ENCODE measurements at places on chromosomes 6 and 20.

- no peak for DNase-seq
Observed at GRCh38 chr6:15073344-15073789, 172.5 kb upstream of the JARID2 start.

GRCh38 chr6:98463038-98464000 is 371.1 kb upstream of the POU3F2 start:
- DNase-seq, result no peak

GRCh38 chr6:148739822-148740128 is 7.1 kb upstream of the UST start:
- no peak for DNase-seq

- no peak for DNase-seq
Observed at GRCh38 chr6:95978230-95978629, 37.5 kb upstream of the FUT9 start.

- no peak for DNase-seq
Observed at GRCh38 chr20:36805396-36805795, 31.8 kb upstream of the DSN1 start.

DNA sequence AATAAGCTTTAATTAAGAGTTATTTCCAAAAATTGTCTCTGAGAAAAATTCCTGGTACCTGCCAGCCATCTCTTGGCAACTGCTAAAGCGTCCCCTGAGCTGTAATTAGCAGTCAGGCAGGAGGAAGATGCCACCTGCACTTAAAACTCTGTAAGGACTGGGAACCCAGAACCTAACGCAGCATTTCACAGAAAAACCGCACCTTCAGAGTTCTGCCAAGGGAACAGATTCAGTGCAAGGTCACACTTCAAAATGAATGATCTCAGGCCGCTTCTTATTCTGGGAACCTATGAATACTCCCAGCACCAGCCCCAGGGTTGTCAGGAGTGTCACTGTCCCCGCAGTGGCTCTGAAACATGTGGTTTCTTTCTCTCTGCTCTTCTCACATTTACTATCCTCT is 36.7 kb downstream of the INSM1 start:
- no peak for DNase-seq

GRCh38 chr6:81771097-81771496 is 18.6 kb upstream of the TENT5A start:
- DNase-seq, result no peak

DNA sequence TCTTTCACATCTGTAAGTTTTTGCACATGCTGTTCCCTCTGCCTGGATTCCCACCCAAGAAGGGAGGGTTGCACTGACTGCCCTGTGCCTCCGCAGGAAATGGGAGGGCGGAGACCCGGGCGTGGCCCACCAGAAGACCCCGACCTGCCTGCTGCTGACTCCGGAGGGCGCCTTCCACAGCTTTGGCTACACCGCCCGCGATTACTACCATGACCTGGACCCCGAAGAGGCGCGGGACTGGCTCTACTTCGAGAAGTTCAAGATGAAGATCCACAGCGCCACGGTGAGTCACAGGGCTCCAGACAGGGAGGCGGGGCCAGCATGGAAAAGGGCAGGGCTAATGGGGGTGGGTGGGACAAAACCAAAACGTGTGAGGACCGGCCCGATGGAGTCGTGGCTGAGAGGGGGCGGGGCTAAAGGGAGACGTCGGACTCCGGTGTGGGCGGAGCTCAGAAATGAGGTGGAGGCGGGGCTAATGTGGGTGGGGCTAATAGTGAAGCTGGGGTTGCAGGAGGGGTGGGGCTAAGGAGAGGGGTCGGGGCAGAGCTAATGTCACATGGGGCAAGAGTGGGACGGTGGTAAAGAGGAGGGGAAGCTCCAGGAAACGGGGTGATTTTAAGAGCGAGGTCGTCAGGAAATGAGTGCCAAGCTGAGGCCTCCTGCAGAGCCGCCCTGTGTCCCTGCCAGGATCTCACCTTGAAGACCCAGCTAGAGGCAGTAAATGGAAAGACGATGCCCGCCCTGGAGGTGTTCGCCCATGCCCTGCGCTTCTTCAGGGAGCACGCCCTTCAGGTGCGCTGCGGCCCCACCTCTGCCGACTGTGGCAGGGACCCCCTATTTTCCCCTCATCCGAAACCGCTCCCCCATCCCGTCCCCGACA is 12.6 kb downstream of the HSPA12B start:
- DNase-seq, result peak; percentile 45

DNA sequence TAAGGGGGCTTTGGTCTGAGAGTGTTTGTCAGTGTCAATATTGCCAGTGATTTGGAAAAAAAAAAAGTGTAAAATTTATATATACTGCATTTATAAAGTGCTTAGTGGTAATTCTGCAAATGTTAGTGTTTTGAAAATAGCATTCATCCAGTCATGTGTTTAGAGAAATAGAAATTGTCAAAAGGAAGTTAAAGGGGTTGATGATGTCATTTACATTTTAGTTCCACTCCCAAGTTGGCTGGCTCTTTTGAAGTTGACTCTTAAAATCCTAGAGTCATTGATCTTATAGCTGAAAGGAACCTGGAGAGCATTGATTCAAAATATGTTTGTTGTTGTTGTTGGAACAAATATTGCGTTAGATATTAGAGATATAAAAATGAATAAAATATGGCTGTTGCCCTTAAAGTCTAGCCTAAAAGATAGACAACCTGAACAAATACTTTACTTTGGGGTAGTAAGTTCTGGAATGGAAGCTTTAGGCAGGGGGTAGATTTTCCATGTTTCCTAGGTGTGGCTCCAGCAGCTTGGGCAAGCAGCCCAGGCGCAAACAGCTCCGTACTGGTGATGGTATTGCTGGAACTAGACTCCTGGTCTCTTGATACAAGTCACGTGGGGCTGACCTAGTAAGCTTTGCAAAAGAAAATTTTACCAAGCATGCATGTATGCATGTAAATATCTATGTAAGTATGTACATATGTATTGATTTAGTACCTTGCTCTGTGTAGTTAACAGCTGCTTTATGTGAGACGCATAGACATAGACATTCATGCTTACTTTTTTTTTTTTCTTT is 46.3 kb downstream of the HIVEP1 start:
- no peak for DNase-seq

GRCh38 chr6:101290346-101290745 is 103.2 kb upstream of the GRIK2 start:
- DNase-seq, result no peak

DNA sequence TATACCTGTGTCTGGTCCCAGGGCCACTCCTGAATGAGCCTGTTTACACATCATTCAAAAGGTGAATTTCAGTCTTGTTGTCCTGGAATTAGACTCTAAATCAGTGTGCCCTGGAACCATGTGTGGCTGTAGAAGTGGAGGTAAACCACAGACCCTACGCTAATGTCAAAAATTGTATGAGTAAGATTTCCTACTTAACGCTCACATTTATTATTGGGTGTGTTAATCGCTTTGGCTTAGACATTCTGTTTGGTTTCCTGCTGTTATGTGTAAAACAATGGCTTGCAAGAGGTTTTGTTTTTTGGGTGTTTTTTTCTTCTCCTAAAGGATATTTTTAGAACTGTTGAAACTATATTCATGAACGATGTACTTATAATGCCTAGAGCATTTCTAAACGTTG is 19.3 kb downstream of the PLCB1 start:
- no peak for DNase-seq

GRCh38 chr6:25332655-25333071 is 53.5 kb downstream of the CARMIL1 start:
- DNase-seq, result peak; percentile 48

DNA sequence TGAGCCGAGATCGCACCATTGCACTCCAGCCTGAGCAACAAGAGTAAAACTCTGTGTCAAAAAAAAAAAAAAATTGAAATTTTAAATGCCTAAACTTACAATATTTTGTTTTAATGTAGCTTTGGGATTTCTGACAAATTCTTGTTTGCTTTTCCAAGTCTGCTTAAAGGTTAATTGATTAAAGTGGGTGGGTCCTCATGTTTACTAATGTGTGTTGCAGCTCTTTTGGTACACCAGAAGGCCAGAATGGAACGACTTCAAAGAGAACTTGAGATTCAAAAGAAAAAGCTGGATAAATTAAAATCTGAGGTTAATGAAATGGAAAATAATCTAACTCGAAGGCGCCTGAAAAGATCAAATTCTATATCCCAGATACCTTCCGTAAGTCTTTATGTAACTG is 2.7 kb upstream of the SUMO4 start:
- no peak for DNase-seq

GRCh38 chr20:9198460-9198859 is 129.6 kb downstream of the PLCB4 start:
- DNase-seq, result no peak

DNA sequence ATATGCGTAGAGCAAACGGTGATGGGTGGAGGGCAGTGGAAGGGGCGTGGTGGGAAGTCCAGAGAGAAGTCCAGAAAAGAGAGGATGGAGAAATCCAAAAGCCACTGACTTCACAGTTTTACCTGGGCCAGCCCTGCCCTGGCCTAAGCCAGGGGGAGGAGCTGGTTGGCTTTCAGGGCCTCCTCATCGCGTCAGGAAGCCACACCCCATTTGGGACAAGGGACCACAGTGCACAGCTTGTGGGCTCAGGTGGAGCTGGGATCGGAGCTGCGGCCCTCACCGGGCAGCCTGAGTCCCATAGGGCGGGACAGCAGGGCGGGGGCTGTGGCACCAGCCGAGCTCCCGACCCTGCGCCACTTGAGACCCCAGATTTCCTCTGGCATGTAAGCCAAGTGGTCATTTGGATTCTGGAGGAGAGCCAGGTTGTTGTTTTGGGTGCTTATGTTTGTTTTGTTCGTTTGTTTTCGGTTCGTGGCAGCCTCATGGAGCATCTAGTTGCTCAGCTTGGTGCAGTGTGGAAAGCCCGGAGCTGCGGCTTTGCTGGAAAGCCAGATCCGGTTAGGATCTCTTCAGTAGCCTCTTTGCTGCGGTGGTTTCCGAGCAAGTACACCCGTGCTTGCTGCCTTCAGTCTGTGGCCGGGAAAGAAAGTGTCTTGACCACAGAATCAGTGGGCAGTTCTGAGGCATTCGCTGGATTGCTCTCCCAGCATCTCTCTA is 42.2 kb downstream of the RIOK1 start:
- DNase-seq, result peak; percentile 51

GRCh38 chr6:16947375-16948015 is 154.4 kb upstream of the STMND1 start:
- DNase-seq, result peak; percentile 67

- no peak for DNase-seq
Observed at GRCh38 chr6:51466427-51466826, 621.0 kb downstream of the PKHD1 start.

DNA sequence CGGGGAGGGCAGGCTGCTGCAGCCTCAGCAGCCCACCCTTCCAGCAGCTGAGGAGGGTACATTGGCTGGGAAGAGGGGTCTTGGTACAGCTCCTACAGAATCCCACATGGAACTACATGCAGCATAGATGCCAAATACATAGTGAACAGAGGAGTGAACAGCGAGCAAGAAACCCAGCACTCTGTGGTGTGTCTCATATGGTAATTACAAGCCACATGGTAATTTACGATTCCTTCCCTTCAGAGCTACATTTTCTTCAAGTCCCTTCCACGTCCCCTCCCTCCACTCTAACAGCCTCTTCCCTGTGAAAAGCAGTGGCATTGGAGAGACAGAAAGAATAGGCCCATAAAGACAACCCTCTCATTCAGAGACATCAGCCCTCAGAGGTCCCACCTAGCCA is 167.7 kb downstream of the SYNDIG1 start:
- DNase-seq, result no peak

GRCh38 chr6:43129434-43130194 is 41.5 kb upstream of the SRF start:
- no peak for DNase-seq

DNA sequence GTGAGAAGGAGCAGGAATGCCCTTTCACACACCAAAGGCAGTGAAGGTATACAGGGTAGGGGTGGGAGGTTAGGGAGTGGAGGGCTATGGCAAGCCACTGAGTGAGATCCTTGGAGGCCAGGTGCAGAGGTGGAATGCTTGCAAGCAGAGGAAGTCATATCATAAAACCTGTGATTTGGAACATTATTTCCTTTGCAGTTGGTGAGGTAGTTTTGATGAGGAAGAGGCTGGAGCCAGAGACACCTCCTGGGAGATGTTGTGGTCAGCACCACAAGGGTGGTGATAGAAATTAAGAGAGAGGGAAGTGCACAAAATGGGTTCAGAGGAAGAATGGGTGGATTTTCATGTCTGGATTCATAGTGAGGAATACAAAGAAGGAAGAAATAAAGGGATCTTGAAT is 73.0 kb downstream of the PLCB4 start:
- no peak for DNase-seq

DNA sequence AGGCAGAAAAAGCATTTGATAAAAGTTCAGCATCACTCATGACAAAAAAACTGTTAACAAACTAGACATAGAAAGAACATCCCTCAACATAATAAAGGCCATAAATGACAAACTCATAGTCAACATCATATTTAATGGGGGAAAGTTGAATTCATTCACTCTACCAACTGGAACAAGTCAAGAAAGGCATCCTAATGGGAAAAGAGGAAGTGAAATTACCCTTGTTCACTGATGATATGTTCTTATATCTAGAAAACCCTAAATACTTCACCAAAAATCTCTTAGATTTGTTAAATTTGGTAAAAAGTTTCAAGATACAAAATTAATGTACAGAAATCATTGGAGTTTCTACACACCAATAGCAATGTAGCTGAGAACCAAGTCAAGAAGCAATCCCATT is 48.9 kb downstream of the GGTLC1 start:
- DNase-seq, result no peak

DNA sequence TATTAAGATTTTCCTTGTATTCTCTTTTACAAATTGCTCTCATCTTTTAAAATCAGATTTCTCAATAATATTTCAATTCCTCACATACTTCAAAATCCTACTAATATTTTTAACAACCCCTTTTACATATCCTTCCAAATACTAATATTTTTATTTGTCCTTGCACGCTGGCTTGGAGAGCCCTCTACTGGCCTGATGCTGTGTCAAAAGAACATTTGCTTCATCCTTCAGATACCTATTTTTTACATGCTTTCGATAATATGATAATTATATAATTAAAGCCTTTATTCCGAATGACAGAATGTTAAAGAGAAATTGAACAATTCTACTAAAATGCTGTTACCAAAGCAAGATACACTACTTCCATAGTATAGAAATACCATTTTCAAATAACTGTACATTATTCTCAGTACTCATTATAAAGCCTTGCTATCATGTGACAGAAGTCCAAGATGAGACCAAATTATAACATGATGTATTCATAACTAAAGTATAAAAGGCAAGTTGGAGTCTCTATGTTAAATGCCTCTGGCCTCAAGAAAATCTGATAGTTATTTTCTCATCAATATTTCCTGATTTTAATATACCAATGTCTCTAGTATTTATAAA is 39.0 kb upstream of the PLN start:
- DNase-seq, result no peak

DNA sequence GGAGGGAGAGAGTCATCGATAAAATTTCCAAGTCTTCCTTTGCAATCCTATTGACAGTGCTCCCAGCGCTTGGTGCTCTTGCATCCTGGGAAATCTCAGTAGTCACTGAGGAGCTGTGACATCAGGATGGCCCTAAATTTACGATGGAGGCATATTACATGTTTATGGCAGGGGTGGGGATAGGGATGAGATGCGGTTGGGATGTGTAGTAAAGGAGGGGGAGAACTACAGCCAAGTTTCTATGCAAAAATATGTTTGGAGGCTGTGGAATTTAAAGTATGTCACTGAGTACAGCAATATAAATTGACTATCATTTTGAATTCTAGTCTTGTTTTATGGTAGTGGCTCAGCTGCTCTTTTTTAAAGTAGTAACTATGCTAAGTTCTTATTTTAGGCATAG is 544.9 kb downstream of the PKHD1 start:
- DNase-seq, result no peak

- DNase-seq, result no peak
Observed at GRCh38 chr6:144555066-144555465, 269.9 kb downstream of the UTRN start.
